ENCODE measurements at places on chromosomes 5 and 9. TPM values are rescaled to one million over a fixed set of nuclear protein-coding genes. Genes with fewer than 3 reads are reported as not detected.

Gene GLE1
- 19.5 TPM for total RNA-seq

Gene NR4A3
- total RNA-seq = 2.2 TPM

Gene JAKMIP2
- 6.1 TPM for total RNA-seq

Gene SCGB3A2
- 32.0 TPM for total RNA-seq

Gene ANKDD1B
- 4.7 TPM for total RNA-seq

Gene IL5
- total RNA-seq = not detected

Gene CDH9
- 2.2 TPM for total RNA-seq

Gene WDR36
- 28.7 TPM for total RNA-seq

DNA sequence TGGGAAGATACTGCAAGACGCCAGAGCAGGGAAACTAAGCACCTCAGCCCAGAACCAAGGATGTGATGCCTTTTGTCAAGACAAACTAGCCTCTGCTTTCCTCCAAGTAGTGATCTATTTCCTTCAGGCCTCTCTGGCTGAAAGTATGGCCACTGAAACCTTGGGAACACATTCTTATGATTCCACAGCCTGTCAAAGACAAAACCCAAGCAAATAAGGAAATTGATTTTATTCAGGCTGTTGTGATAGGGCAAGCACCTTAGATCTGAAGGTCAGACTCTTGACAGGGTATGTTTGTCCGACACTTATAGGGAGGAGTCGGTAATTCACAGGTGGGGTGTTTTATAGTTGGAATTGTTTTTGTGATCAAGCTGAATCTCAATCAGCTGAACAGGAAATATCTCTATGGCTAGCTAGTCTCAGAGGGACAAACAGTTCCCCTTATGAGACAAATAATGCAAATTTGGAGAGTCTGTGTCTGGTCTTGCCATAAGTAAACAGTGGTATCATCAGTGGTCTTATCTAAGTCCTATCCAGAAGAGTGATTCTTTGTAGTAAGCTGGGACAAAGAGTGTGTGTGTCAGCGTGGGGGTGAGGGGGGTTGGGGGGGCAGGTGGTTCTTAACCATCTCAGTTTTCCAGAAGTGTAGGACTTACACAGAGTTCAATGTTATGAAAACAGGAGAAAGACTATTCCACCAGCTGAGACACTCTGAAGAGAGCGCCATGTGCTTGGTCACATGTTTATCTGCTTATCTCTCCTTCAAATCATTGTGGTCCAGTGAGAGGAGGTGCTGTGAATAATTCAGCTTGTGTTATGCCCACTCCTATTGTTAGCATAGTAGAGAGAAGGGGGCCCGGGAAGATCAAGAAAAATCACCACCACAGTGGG is 6.7 kb upstream of the ZCCHC10 start:
- H3K27me3 ChIP-seq = no peaks in the 10 kb centered on the region
- DNase-seq = peak; percentile 23
- H3K4me1 ChIP-seq = peaks cover 10% of the 10 kb centered on the region
- H3K27ac ChIP-seq = peak overlapping the region; percentile 58

- no peaks in the 10 kb centered on the region for H3K27me3 ChIP-seq
- H3K4me3 ChIP-seq = no peak overlapping the region
- no peaks in the 10 kb centered on the region for H3K36me3 ChIP-seq
- peaks cover 3% of the 10 kb centered on the region for H3K4me1 ChIP-seq
- DNase-seq = no peak
Measured at GRCh38 chr5:137796279-137796678, 42.1 kb upstream of the HNRNPA0 start.

DNA sequence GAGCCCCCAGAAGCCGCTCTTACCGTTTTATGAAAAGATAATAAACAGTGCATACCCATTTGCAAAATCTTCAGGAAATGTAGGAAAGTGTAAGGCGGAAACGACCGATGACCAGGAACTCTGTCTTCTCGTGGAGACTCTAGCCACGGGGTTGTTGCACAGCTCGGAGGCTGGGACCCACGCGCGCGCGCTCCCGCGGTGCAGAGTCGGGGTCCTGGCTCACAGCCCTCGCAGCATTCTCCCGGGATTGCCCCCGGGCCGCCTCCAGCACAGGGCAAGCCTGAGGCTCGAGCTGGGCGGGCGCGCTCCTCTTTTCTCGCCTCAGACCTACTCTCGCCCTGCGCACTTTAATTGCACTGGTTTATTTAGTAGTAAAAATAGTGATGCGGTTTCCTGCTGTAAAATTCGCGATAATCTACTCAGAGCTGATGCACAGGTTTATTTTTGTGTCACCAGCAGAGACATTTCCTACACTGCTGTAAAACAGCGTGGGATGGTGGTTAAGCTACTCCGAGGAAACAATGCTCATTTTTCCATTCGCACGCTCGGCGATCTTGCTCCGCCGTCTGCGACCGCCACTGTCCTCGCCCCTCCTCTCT is 15.5 kb downstream of the TRIM7 start:
- peak overlapping the region; percentile 96 for H3K4me3 ChIP-seq
- no peaks in the 10 kb centered on the region for H3K27me3 ChIP-seq
- H3K4me1 ChIP-seq = peaks cover 4% of the 10 kb centered on the region
- H3K27ac ChIP-seq = no peak overlapping the region

GRCh38 chr9:113969343-113969742 is 93.2 kb downstream of the ZNF618 start:
- no peak overlapping the region for H3K4me3 ChIP-seq
- H3K4me1 ChIP-seq = peaks cover 27% of the 10 kb centered on the region
- H3K27me3 ChIP-seq = no peaks in the 10 kb centered on the region
- H3K27ac ChIP-seq = no peak overlapping the region
- DNase-seq = no peak

DNA sequence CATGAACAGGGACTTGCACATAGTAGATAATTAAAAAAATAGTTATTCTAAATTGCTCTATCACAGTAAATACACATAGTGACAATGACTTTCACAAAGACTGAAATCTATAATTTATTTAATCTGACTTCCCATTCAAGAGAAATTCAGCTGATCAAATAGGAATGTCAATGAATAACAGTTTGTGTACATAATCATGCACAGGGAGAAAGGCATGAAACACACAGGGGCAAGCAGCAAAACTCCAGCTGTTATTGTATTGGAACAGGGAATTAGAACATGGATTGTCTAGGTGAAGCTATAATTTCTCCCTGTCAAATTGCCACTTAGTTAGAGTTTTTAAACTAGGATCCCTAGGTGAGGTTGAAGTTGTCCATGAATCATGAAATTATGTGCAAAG is 99.9 kb downstream of the HCN1 start:
- H3K27me3 ChIP-seq = no peaks in the 10 kb centered on the region
- H3K27ac ChIP-seq = no peak overlapping the region
- no peaks in the 10 kb centered on the region for H3K4me1 ChIP-seq
- H3K4me3 ChIP-seq = no peak overlapping the region

GRCh38 chr5:95668216-95668615 is 14.6 kb downstream of the SPATA9 start:
- no peaks in the 10 kb centered on the region for H3K4me1 ChIP-seq
- DNase-seq = no peak
- H3K27ac ChIP-seq = peak overlapping the region; percentile 70
- H3K27me3 ChIP-seq = no peaks in the 10 kb centered on the region
- H3K36me3 ChIP-seq = no peaks in the 10 kb centered on the region

GRCh38 chr5:124735169-124735858 is 11.1 kb downstream of the ZNF608 start:
- H3K4me1 ChIP-seq = peaks cover 69% of the 10 kb centered on the region
- peak overlapping the region; percentile 5 for H3K4me3 ChIP-seq
- H3K27ac ChIP-seq = peak overlapping the region; percentile 77
- peak; percentile 80 for DNase-seq

DNA sequence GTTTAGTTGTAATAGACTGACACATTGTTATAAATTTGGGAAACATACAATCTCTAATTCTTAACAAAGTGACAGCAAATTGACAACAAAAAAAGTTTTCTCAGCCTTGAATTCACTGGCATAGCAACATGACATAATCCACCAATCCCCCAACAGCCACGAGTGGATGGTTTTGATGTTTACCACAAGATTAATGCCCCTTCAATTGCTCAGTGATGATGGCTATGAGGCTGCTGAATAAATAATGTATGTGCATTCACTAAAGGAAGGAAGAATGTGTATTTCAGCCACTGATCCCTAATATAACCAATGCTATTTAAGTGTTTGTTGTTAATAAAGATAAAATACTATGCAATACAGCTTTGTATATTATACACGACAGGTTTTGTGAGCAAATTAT is 743.6 kb upstream of the DMAC1 start:
- no peaks in the 10 kb centered on the region for H3K27me3 ChIP-seq
- H3K27ac ChIP-seq = no peak overlapping the region
- no peak for DNase-seq
- H3K4me3 ChIP-seq = no peak overlapping the region
- H3K4me1 ChIP-seq = no peaks in the 10 kb centered on the region

GRCh38 chr5:169003721-169004541 is 297.0 kb downstream of the SLIT3 start:
- H3K4me3 ChIP-seq = no peak overlapping the region
- H3K27me3 ChIP-seq = no peaks in the 10 kb centered on the region
- peak; percentile 36 for DNase-seq
- peaks cover 31% of the 10 kb centered on the region for H3K4me1 ChIP-seq
- H3K27ac ChIP-seq = peak overlapping the region; percentile 52
- no peaks in the 10 kb centered on the region for H3K36me3 ChIP-seq

GRCh38 chr5:62578540-62578939 is at the start of gene LRRC70:
LRRC70 (plus strand) TSS chr5:62578819; CDS start chr5:62579439, 620 bp downstream.
- H3K27me3 ChIP-seq = no peaks in the 10 kb centered on the region
- DNase-seq = peak; percentile 55
- H3K27ac ChIP-seq = no peak within 1 kb of the TSS
- H3K4me1 ChIP-seq = peaks cover 2% of the 10 kb centered on the region
- no peak within 1 kb of the TSS for H3K4me3 ChIP-seq

GRCh38 chr5:29037716-29038115 is 1999.3 kb upstream of the CDH9 start:
- DNase-seq = no peak
- H3K36me3 ChIP-seq = no peaks in the 10 kb centered on the region
- H3K27me3 ChIP-seq = no peaks in the 10 kb centered on the region
- no peak overlapping the region for H3K27ac ChIP-seq

- H3K27me3 ChIP-seq = no peaks in the 10 kb centered on the region
- no peaks in the 10 kb centered on the region for H3K4me1 ChIP-seq
- no peak overlapping the region for H3K27ac ChIP-seq
- no peak for DNase-seq
Measured at GRCh38 chr9:107153336-107153735, 129.7 kb upstream of the RAD23B start.

DNA sequence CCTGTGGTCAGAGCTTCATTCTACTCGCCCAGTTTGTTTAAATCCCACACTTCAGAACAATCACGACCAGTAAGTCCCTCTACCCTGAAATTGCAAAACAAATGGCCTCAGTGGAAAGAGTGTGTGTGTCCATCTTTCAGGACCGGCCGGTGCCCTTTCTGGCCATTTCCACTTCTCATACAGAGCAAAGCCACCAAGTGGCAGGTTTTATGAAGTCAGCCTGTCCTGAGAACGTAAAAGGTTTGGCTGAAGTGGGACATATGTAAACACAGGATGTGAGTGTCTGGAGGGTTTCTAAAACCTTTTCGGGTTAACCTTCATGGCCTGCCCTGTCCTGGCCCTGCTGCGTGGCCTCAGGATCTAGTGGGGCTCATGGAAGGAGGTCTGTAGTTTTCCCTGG is 24.7 kb downstream of the NXNL2 start:
- no peak overlapping the region for H3K4me3 ChIP-seq
- no peaks in the 10 kb centered on the region for H3K27me3 ChIP-seq
- no peaks in the 10 kb centered on the region for H3K36me3 ChIP-seq
- peaks cover 3% of the 10 kb centered on the region for H3K4me1 ChIP-seq
- no peak for DNase-seq
- no peak overlapping the region for H3K27ac ChIP-seq

GRCh38 chr9:104536756-104537155 is at the start of gene OR13C3:
OR13C3 (minus strand) TSS chr9:104536856; CDS start chr9:104536723, 133 bp downstream.
- H3K27ac ChIP-seq = no peak within 1 kb of the TSS
- no peak within 1 kb of the TSS for H3K4me3 ChIP-seq
- H3K27me3 ChIP-seq = no peaks in the 10 kb centered on the region
- no peaks in the 10 kb centered on the region for H3K4me1 ChIP-seq
- DNase-seq = no peak

GRCh38 chr9:83964973-83965349 is 15.1 kb downstream of the HNRNPK start:
- H3K27me3 ChIP-seq = no peaks in the 10 kb centered on the region
- H3K36me3 ChIP-seq = peaks cover 7% of the 10 kb centered on the region
- H3K4me3 ChIP-seq = no peak overlapping the region
- H3K4me1 ChIP-seq = no peaks in the 10 kb centered on the region
- DNase-seq = no peak

- DNase-seq = no peak
- H3K4me3 ChIP-seq = no peak overlapping the region
- no peaks in the 10 kb centered on the region for H3K36me3 ChIP-seq
Measured at GRCh38 chr9:76603448-76603895, 144.5 kb downstream of the GCNT1 start.

DNA sequence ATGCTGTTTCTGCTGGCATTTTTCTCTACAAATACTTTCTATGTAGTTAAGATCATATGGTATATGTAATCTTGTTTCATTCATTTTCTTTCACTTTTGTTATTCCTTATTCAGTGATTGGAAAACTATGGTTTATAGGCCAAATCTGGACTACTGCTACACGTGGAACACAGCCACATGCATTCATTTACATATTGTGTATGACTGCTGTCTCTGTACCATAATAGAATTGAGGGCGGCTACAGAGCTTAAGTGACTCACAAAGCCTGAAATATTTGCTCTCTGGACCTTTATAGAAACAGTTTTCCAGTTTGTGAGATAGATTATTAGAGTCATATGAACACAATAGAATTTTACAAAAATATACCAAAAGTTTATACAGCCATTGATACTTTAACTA is 133.6 kb upstream of the CDKN2B start:
- no peaks in the 10 kb centered on the region for H3K4me1 ChIP-seq
- no peak overlapping the region for H3K4me3 ChIP-seq
- DNase-seq = no peak
- H3K27ac ChIP-seq = no peak overlapping the region

- H3K27ac ChIP-seq = no peak overlapping the region
- H3K36me3 ChIP-seq = no peaks in the 10 kb centered on the region
- H3K4me3 ChIP-seq = no peak overlapping the region
- DNase-seq = no peak
- H3K27me3 ChIP-seq = no peaks in the 10 kb centered on the region
Measured at GRCh38 chr5:145050181-145050580, 785.0 kb downstream of the PRELID2 start.

- peak overlapping the region; percentile 45 for H3K27ac ChIP-seq
- DNase-seq = no peak
Measured at GRCh38 chr5:137113939-137114338, 385.2 kb downstream of the SPOCK1 start.

All from hepatocyte (in vitro differentiated cells).